ENCODE measurements at places on chromosomes 4 and X.

GRCh38 chr4:25068386-25068785, 37.6 kb upstream of the LGI2 start:
- DNase-seq: no peak

- no peak for DNase-seq
These were observed 232.2 kb downstream of the IDS start for GRCh38 chrX:149272690-149273463.

DNA sequence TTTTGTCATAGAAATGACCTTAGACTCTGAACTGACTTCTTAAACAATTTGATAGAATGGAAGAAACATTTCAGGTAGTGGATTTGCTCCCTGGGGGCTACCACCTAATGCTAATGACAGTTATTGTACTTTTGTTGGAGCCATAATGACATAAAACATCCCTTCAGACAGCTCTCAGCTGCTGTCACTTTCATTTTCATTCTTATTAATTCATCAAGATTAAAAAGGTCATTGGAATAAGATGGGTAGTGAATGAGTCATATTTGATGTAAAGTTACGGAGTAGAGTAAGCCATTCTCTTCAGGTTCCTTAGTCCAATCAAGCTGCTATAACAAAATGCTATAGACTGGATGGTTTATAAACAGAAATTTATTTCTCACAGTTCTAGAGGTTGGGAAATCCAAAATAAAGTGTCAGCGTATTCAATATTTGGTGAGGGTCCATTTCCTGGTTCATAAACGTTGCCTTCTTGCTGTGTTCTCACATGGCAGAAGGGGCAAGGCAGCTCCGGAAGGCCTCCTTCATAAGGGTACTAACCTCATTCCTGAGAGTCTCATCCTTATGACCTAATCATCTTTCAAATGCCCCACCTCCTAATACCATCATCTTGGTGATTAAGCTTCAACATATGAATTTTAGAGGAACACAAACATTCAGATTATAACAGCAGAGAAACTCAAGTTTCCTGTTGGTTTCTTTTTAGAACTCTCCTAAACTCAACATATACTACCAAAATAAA, 268.5 kb downstream of the ARAP2 start:
- no peak for DNase-seq

DNA sequence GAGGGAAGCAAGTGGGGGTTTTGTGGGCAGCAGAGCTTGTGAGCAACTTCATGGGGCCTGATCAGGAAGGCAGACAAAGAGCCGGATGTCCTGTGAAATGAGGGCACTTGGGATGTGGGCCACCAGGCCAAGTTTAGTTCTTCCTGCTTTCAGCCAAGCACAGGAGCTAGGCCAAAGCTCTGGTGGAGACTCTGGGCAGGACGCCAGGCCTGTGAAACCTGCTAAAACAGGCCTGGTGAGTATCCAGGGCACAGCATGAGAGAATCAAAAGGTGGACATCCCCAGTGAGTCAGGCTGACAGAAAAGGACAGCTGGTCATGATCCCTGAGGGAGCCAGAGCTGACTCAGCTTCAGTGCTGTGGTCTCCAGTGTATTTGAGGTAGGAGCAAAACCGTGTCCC, 95.7 kb downstream of the NPNT start:
- DNase-seq: no peak

- DNase-seq: no peak
These were observed 129.8 kb upstream of the NKX1-1 start for GRCh38 chr4:1535926-1536578.

GRCh38 chr4:73690051-73690738, 50.2 kb upstream of the CXCL8 start:
- no peak for DNase-seq
